Left lung (tissue), 14 donors: ENCODE measurements at places on chromosomes 3 and 15.

DNA sequence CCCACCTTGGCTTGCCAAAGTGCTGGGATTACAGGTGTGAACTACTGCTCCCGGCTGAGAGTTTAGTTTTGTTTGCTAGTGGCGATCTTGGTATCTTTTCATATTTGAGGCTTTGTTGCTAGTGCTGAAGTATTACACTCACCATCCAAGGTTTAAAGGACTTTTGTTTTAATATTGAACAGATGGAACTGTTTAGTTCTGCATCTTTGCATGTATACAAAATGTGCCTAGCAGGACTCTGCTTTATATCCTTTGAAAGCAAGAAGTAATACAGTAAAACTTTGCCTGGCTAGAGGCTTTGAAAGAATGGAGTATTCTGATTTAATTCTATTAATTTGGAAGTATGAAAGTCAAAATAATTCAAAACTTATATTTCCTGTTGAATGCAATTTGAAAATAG, 77.8 kb upstream of the CHRNB4 start:
- no peak for DNase-seq

DNA sequence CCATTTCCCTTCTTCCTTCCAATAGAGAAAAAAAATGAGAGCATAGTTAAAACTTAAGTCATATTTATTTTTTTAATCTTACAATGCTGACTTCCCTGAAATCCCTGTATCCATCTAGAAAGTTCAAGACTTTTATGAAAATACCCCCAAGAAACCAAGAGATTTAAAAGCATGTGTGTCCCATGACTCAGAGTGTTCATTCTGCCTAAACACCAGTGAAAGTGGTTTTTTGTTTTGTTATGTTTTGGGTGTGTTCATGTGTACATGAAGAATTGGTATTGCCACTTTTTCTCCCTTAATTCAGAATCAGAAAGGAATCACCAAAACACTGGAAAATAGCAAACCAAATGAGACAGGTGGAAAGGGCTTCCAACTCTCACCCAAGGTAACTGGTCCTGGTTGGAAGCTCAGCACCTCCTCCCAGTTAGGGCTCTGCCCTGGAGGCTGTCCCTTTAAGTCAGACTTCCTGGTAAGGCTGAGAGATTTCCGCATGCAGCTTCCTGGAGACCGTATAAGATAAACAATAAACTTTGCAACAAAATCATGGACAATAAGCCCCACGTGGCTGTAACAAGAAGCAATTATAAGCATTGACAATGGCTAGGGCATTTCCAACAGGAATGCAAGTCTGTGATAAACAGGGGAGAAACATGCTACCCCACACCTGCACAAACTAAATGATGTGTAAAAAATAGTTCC, 121.9 kb upstream of the ARHGEF3 start:
- no peak for DNase-seq

- DNase-seq: no peak
These were observed 170.1 kb upstream of the GBE1 start for GRCh38 chr3:81931265-81932251.

DNA sequence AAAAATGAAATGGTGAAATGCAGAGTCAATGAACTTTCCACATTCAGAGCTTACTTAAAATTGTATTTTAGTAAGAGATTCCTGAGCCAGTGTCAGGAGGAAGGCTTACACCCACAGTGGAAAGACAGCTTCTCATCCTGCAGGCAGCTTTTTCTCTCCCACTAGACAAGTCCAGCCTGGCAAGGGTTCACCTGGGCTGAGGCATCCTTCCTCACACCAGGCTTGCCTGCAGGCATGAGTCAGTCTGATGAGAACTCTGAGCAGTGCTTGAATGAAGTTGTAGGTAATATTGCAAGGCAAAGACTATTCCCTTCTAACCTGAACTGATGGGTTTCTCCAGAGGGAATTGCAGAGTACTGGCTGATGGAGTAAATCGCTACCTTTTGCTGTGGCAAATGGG, 3.1 kb downstream of the CCR4 start:
- no peak for DNase-seq

GRCh38 chr3:155604126-155604525, 140.7 kb downstream of the PLCH1 start:
- DNase-seq: no peak

- no peak for DNase-seq
These were observed 5.3 kb downstream of the PLA2G4D start for GRCh38 chr15:42088801-42089640.

GRCh38 chr3:177379045-177379444, 181.8 kb upstream of the TBL1XR1 start:
- DNase-seq: no peak

GRCh38 chr15:44718180-44718926, 7.0 kb downstream of the B2M start:
- DNase-seq: no peak
